CD4-positive, alpha-beta T cell treated with Interleukin-17A for 4 hours (primary cell): ENCODE measurements at places on chromosomes 3 and 15.

- no peak for DNase-seq
Observed at GRCh38 chr15:66608881-66609280, 43.1 kb upstream of the LCTL start.

DNA sequence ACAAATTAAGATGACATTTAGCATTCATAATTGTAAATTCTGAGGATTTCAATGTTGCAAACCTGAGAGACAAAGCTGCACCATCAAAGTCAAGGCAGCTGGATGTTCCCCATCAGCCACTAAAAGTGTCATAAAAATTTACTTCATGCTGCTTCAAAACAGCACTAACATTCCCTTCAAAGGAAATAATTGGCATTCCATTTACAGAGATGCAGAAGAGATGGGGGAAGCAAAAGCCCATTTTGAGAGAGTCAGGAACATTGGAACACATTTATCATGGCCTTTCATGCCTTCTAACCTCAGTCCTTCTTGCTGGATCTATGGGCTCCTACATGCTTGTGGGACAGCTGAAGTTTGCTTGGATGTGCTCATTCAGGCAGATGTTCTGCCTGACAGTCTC is 6.4 kb upstream of the TMEM158 start:
- no peak for DNase-seq

GRCh38 chr15:88450125-88450798 is 16.9 kb downstream of the MRPL46 start:
- DNase-seq = peak; percentile 61

- no peak for DNase-seq
Observed at GRCh38 chr3:69433969-69434325, 48.1 kb upstream of the FRMD4B start.
